ENCODE measurements at places on chromosomes 16 and 17.

- no peak for DNase-seq
Observed at GRCh38 chr17:1946021-1946932, 78.9 kb downstream of the RTN4RL1 start.

- no peak for DNase-seq
Observed at GRCh38 chr16:88558457-88559442, 11.5 kb upstream of the ZC3H18 start.

GRCh38 chr16:69131839-69132423 lies 457 bp downstream of the CHTF8 start:
- peak; percentile 81 for DNase-seq

DNA sequence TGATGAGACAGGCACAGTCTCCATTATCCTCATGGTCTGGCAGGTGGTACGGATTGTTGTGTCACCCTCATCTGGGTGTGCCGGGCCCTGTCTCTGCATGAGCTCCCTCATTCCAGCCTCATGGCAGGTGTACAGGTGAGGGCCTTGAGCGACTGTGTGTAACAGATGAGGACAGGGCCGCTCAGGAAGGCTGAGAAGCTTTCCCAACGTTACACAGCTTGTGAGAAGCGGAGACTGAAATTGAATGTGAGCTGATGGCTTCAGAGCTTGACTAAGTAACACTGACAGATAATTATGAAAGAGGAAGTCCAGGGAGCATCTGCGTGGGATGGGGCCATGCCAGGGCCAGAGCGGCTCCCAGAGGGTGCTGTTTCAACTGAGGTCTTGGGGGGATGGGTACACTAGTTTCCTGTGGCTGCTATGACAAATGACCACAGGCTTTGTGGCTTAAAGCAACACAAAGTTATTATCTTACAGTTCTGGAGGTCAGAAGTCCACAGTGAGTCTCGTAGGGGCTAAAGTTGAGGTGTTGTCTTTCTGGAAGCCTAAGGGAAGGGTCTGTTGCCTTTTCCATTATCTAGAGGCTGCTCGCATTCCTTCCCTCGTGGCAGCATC lies 36.7 kb downstream of the CMIP start:
- peak; percentile 38 for DNase-seq

- peak; percentile 44 for DNase-seq
Observed at GRCh38 chr16:58615280-58615679, 14.3 kb downstream of the CNOT1 start.

GRCh38 chr17:43609613-43610385 lies 51.9 kb downstream of the MEOX1 start:
- DNase-seq: no peak

DNA sequence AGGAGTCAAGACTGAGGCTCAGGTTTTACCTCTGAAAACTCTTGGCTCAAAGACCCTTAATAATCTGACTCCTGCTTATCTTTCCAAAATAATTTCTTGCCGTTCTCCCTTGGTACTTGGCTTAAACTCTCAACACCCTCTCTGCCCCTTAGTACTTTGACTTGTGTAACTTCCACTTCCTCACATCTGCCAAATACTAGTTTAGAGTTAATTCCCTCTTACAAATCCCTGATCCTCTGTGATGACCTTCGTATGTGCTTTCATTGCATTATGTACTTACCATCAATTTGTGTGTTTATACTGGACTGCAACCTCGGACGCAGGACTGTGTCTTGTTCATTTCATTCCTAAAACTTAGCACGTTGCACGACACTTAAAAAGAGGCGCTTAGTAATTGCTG lies 35.2 kb downstream of the ZNF207 start:
- DNase-seq: no peak

- DNase-seq: no peak
Observed at GRCh38 chr16:49453983-49454382, 80.4 kb downstream of the C16orf78 start.

DNA sequence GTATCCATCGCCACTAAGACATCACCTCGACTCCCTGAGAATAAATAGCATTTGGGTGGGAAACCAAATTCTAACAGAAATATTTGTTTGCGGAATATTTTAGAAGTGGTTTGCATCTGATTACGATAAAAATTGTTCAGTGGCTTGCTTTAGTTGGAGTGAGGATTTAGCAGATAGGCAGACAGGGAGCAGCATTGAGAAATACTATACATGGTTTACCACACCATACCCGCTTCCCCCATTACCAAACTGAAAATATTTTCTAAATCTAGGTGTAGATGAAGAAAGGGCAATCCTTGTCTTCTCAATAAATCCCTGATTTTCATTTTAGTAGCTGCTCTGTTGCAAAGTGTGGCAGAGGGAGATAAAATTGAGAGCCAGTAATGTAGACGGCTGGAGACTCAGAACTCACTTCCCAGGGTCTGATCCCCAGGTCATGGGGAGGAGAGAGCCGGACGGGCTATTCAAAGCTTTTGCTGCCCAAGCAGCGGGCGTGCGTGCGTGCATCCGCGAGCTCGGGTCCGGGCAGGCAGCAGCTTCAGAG lies 808 bp upstream of the BAHCC1 start:
- no peak for DNase-seq

DNA sequence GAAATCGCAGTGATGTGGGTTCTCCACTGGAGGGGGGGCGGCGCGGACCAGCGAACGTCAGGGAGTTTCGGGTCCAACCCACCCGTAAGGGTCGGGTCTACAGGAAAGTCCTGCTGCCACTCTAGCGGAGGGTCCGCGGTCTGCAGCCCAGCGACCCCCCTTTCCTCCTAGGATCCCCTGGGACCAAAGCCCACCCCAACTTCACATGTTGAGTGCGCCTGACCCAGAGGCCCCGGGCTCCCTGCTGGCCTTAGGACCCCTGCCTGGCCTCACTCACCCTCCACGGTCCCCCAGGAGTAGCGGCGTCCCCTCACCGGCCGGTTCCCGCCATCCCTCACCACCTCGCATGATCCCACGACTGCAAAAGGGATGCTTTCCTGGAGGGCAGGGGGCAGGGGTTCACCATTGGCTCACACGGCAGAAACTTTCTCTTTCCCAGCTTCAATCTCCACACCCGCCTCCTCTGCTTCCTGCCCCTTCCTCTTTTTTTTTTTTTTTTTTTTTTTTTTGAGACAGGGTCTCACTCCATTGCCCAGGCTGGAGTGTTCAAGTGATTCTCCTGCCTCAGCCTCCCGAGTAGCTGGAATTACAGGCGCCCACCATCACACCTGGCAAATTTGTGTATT lies 3.1 kb downstream of the SEPTIN1 start:
- DNase-seq: no peak

GRCh38 chr16:83792391-83792790 lies 15.4 kb upstream of the HSBP1 start:
- no peak for DNase-seq

DNA sequence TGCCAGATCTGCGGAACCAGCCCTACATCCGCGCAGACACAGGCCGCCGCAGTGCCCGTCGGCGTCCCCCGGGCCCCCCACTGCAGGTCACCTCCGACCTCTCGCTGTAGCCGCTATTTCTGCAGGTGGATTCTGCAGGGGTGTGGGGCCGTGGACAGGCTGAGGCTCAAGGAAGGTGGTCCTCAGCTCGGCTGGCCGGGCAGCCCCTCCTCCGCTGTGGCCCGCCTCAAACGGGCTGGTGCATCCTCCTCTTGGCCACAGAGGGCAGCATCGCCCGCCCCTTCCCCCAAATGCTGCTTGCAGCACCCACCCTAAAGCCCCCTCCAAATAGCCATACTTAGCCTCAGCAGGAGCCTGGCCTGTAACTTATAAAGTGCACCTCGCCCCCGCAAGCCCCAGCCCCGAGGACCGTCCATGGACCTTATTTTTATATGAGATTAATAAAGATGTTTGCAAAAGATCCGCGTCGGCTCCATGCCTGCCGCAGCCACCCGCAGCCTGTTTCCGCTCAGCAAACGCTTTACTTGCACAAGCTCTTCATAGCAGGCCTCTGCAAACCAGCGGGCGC lies 14.9 kb downstream of the SPATA32 start:
- DNase-seq: peak; percentile 11

DNA sequence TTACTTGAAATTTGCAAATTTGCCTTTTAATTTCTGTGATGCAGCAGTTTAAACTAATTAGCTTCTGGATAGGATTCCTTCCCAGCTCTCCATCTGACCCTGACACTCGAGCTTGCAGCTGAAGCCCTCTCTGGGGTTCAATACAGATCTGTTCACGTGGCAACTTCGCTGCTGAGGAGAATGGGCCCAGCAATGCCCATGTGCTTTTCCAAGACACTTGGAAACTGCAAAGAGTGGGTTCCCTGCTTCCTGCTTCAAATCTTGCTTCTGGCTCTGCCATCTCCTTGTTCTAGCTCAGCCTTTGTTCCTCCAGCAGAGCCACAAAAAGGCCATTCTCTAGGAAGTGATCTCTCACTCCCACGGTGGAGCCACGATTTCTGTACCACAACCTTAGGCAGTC lies 50.0 kb upstream of the IRX6 start:
- DNase-seq: no peak

DNA sequence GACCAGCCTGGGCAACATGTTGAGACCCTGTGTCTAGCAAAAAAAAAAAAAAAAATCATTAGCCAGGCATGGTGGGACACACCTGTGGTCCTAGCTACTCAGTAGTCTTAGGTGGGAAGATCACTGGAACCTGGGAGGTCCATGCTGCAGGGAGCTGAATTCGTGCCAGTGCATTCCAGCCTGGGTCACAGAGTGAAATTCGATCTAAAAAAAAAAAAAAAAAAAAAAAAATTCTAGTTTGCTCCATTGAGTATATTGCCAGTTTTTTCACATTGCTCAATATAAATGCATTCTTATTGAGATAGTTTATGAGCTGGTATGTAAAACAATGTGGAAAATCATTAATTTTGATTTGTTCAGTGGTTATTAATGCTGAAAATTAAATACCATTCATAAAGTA lies 52.0 kb downstream of the ABHD15 start:
- no peak for DNase-seq

GRCh38 chr17:79915850-79916430 lies 76.7 kb upstream of the CBX4 start:
- DNase-seq: no peak

DNA sequence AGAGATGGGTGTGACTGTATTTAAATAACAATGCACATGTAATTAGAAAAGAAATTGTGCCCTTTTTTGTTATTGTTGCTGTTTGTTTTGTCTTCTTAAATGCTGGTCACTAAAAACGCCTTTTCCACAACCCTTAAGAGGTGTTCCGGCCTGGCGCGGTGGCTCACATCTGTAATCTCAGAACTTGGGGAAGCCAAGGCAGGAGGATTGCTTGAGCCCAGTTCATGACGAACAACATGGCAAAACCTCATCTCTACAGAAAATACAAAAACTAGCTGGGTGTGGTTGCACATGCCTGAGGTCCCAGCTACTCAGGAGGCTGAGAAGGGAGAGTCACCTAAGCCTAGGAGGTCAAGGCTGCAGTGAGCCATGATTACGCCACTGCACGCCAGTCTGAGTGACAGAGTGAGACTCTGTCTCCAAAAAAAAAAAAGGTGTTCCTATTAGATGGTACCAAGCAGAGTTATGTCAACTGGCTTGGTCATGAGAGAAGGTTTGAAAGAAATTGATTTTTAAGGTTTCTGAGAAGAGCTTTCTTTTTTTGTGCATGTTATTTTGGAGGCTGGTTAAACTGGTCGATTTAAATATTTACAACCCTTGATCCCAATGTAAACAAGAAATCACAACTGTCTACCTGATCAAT lies 23.5 kb upstream of the RFFL start:
- no peak for DNase-seq

- DNase-seq: peak; percentile 94
Observed at GRCh38 chr17:2266045-2266864, 37.3 kb downstream of the SMG6 start.

- DNase-seq: no peak
Observed at GRCh38 chr17:27445971-27446370, 10.3 kb upstream of the KSR1 start.

DNA sequence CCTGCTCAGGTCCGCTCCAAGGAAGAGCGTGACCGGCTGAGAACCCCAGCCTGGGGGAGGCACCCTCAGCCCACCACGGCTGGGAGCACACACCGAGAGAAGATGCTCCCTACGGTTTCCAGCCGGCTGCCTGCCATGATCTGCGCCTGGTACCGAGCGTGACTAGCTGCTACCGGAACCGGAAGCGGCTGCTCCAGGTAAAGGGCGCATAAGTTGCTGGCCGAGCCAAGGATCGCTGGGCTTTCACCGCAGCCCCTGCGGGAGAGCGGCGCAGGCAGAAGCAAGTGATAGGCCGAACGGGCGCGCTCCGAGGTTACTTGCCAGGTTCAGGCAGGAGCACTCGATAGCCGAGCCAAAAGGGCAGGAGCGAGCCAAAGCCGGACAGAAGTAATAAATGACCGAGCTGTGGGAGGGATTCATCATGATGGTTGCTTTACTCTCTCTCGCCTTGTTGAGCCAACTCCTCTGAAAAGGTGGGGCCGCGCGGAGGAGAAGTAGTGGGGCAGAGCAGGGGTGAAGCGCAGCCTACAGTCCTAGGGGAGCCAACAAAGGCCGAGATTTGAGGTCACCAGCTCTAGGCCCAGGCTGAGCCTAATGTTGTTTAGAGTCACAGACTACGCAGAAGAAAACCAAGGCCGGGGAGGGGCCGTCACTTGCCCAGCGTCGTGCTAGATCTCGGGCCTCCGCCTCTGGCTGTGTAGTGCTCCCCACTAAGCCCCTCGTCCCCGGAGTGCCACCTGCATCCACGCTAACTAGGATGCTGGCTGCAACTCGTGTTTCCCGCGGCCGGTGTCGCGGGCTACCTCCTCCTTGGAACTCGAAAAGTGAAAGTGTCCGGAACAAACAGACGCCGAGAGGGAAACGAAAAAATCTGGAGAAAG lies at the start of gene MRPS23:
Gene MRPS23, minus strand, starts transcription at position 171 of the 881 bp plus-strand sequence. Its CDS starts 34 bp downstream, at position 137.
- peak; percentile 98 for DNase-seq

DNA sequence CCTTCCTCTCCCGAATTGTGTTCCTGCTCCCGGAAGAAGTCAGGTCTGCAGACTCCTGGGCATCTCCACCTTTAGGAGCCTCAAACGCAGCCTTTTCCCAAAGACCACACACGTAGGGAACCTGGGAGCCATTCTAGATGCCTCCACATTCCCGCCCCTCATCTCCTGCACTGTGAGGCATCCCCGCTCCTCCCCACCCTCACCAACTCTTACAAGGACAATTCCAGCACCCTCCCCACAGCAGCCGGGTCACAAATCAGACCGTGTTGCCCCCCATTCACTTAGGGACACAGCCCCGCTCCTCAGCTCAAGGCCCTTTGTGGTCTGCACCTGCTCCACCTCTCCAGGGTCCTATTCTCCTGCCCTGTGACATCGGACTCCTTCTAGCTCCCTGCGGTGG lies 49.6 kb downstream of the ABR start:
- no peak for DNase-seq

GRCh38 chr16:67326472-67327309 lies at the start of the genes KCTD19 and LRRC36:
Gene KCTD19, minus strand, starts transcription at chr16:67326741. Its CDS starts 34 bp downstream, at chr16:67326707.
Gene LRRC36, plus strand, starts transcription at chr16:67326815. Its CDS starts 48 bp downstream, at chr16:67326863.
- peak; percentile 57 for DNase-seq

Data from activated CD4-positive, alpha-beta T cell treated with anti-CD3 and anti-CD28 coated beads, Interleukin-2, Interleukin-4, amounts not matched to agents 100 ng/mL and 50 ng/mL, durations not matched to agents 16 hours and 8 hours (primary cell).